ENCODE measurements at places on chromosomes 7 and 10.

DNA sequence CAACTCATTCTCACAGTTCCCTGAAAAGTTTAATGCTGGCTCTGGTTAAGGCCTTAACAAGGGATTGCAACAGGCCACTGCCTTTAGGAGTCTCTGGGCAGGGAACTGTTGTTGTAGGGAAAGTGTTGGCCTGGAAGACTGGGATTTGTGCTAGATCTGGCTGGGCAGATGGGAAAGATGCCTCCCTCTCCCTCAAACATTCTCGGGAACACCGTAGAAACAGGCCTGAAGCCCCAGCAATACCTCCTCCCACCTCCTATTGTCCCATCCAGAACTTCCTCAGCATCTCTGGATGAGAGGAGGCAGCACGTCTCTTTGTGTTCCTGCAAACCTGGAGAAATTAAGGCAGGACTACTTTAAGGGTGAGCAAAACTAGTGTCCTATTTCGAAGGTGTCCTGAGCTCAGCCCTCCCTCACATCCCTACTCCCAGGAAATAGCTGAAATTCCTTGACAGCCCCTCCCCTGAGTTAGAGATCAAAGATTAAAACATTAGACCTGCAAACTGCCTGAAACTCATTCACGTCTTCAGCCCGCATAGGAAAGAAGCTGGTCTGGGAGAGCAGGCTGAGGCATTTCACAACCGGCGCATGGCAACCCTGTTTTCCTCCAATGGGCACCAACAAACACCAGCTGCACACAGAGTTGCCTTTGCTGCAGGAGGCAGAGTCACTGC is 10.9 kb upstream of the MAP3K8 start:
- no peak for DNase-seq

- peak; percentile 18 for DNase-seq
Measured at GRCh38 chr10:115860182-115861107, 412.6 kb downstream of the GFRA1 start.

DNA sequence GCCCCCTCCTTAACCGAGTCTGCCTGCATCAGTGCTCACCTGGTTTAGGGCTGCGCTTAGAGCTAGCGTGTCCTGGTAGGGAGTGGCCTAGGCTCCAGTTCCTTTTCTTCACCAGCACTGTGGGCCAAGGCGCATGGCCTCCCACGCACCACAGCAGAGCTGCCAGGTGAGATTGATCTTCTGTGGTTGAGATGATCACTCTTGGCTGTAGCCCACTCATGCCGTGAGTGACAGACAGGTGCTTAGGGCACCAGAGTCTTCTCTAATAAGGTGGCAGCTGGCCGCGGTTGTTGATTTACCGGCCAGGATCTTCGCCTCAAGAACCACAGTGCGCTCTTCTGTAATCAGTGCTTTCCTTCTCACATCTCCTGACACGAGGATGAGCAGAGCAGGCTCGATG is 157.2 kb upstream of the INSYN2A start:
- no peak for DNase-seq

DNA sequence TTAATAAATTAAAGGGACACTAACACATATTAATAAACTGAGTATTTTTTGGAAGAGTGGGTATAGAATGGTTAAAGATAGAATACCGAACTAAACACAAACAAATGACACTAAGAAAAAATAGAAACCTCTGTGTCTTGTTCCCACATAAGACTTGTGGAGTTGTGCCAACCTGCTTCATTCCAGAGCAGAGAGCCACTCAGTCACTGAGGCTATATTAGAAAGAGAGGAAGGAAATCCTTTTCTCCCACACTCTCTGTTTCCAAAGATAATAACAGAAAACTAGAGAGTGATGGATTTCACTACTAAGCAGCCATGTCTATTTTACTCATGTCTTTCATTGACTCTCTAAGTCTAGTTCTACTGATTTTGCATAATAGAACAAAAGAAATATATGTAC is 26.0 kb downstream of the CTNNA3 start:
- DNase-seq = no peak

GRCh38 chr10:84541289-84541637 is 212.9 kb downstream of the CCSER2 start:
- DNase-seq = no peak

- no peak for DNase-seq
Measured at GRCh38 chr10:43322331-43322730, 49.1 kb upstream of the FXYD4 start.

- no peak for DNase-seq
Measured at GRCh38 chr10:117167789-117168674, 29.3 kb upstream of the KCNK18 start.

GRCh38 chr7:14582010-14582409 is 320.5 kb downstream of the DGKB start:
- no peak for DNase-seq

DNA sequence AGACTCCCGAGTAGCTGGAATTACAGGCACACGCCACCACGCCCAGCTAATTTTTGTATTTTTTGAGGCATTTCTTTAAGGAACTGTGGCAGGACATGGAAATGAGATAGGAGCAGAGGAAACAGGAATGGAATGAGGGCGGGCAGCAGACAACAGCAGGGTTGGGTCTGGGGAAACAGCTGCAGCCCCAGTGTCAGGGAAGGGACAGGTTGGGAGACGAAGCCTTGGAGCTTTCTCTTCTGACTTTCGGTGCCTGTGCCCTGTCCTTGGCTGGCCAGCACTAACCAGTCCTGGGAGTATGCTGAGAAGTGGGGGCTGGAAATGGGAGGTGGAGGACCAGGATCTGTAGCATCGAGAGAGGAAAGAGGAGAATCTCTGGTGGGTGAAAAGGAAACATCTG is 47.4 kb downstream of the ATOH7 start:
- DNase-seq = no peak

- no peak for DNase-seq
Measured at GRCh38 chr7:25485026-25485425, 256.7 kb upstream of the NPVF start.

DNA sequence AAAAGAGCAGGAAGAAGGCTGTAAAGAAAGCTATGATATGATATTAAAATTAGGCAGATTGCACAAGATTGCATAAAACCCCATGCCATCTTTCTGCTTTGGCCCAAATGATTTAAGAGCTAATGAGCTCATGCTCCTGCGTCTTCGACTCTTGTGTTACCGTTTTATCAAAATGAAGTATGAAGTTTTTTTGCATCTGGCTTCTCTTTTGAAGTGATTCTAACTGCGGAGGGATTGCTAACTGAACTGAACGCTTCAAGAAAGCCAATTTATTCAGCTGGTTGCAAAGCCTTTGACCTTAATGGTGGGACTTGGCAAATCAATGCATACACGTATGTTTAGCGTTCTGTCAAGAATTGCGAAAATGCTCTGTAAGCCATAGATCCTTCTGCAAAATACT is 282.9 kb downstream of the TWIST1 start:
- DNase-seq = no peak

DNA sequence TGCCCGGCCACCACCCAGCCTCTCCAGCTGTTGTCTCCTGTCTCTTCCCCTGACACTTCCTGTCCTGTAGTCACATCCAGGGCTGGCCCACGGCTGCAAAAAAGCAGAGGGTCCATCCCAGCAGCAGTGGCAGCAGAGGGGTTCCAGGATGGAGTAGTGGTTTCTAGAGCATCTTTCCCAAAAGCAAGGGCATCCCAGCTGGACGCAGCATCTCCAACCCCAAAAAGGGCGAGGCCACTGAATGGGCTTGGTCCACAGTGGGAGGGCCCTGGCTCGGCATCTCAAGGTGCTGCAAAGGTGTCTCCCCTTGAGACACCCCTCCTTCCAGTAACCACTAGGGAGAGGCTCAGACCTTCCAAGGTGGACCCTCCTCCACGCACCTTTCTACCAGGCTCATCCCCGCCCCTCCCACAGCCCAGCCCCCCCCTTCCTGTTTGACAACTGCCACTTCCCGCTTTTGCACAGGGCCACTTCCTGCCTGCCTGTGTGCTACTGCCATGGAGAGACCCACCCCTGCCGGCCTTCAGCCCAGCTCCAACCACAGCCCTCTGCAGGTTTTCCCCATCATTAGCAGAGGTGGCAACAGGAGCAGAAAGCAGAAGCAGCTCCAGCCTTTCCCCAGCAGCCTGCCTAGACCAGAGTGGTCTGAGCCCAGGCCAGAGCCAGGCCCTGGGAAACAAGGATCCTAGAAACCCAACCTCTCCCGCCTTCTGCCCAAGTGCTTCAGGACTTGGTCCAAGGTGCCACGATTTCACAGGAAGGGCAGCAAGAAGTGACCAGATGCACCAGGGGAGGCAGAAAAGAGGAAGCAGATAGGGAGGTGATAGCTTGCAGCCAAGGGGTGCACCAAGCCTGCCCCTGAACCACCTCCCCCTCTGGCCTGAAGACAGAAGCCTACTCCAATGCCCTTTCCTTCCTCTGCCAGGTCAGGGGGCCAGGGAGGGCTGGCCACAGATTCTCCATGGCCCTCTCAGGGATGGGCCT is 8.6 kb downstream of the CAMK2G start:
- DNase-seq = no peak

Measured in NCI-H2171 (cell line).